T1000 (cell line): ENCODE measurements at places on chromosomes 1 and 21.

GRCh38 chr21:36706951-36707762 lies 8.2 kb downstream of the SIM2 start:
- no peak for DNase-seq

DNA sequence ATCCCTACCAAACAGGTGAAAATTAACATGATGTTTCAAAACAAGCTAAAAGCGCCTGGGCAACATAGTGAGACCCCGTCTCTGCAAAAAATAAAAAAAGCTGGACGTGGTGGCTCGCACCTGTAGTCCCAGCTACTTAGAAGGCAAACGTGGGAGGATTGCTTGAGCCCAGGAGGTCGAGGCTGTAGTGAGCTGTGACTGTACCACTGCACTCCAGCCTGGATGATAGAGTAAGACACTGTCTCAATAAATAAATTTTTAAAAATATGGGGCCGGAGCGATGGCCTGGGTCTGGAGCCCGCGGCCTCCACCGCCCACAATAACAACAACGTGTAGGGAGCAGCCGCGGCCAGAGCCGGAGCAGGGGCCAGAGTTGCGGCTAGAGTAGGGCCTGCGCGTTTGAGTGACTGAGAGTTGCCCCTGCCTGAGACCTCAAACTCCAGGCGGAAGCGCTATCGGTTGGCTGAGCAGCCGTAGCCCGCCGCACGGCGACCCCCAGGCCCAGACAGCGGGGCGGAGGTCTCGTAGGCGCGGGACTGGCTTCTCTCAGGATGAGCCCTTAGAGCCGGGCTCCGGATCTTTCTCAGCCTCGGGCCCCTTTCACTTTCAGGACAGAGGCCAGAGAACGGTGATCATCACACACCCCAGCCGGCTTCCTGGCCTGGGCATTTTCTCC lies 41.4 kb downstream of the ZMYM1 start:
- DNase-seq: no peak

DNA sequence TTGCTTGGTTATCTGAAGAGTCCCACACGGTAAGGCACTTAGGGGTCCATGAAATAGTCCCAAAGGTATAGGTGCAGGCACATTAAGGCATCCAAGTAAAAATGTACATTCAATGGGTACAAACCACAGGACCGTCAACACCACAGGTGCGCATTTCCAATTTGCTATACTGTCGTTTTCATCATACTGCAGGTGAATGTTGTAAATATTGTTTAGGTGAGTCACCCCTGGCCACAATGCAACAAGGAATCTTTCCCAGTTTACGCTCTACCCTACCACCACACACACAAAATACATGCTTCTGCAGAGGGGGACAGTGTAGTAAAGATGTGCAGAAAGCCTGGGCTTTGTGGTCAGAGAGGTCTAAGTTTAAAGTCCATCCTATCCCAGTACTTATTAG lies 13.7 kb downstream of the CADM3 start:
- no peak for DNase-seq

DNA sequence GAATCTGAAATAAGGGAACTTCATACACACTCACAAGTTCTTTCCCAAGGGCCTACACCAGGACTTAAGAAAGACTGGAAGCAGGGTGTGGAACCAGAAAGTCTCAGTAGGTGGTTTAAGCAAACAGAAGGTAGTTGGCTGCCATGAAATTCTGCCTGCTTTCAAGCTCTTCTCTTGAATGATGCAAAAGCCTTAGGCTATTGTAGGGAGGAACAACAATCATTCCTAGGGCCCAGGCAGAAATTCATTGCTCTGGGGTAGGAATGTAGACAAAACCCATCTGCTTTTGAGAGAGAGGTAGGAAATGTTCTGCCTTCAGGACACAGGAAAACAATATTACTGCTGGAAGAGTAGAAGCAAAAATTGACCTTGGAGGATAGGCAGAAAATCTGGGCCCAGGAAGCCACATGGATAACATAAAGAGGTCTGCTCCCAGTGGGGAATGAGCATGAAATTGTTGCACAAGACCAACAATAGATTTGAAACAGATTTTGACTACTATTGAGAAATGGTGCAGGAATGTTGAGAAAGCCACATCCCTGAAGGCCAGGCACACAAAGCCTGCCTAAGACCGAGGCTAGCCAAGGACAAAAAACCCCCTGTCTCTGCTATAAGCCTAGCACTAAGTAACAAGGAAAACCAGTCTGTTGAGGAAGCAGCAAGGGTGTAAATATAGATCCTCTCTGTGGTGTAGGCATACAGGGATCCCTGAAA lies 22.7 kb upstream of the SFT2D2 start:
- no peak for DNase-seq

- DNase-seq: no peak
These were observed 71.9 kb downstream of the GPR88 start for GRCh38 chr1:100609849-100610248.

- DNase-seq: no peak
These were observed 76.3 kb upstream of the KLHDC7A start for GRCh38 chr1:18404460-18404859.

DNA sequence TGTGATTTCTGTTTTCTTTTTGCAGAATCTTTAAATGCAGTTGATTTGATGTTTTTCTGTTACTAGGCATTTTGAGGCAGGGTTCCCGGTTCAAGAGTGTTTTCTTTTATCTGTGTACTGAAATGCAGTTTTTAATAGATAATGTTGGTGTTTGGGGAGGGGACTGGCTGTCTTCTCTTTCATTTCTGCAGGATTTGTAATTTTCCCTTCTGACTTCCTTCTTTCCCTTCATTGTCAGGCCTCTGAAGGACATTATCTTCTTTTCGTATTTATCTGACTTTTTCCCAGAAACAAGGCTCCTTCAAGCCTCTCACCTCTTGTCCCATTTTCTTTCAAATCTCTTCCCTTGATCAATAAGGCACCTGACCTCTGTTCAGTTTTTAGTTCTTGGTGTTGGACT lies 1.5 kb upstream of the GALNT2 start:
- no peak for DNase-seq

DNA sequence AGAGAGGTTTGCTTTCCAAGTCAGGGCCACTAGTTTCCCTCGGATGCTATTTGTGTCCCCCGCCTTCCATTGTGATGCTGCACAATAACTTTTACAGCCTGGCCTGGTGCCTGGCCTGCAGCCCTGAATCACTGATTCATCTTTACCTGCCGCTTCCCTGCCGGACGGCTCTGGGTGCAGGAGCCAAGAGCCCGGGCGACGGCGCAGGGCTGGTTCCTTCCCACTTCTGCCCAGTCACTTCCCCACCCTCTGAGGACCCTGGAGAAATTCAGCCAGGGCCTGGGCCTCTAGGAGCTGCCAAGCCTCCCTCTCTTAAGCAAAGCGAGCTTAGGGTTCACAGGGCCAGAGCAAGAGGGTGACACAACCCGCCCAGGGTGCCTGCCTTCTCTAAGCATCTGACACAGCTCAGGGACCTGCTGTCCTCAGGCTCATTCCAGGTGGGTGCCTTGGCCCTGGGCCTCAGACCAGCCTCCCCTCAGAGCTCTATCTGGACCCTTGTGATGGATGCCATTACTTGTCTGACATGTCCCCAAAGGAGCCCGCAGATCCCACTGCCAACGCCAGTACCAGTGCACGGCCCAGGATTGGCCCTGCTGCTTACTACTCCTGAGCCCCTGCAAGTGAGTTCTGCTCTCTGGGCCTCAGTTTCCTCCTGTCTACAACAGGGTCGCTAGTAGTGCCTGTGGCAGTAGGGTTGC lies 381.0 kb upstream of the VAMP3 start:
- DNase-seq: peak; percentile 40

- no peak for DNase-seq
These were observed 31.0 kb upstream of the IL19 start for GRCh38 chr1:206739411-206740076.

GRCh38 chr21:28867401-28867800 lies 125.3 kb downstream of the LTN1 start:
- no peak for DNase-seq

DNA sequence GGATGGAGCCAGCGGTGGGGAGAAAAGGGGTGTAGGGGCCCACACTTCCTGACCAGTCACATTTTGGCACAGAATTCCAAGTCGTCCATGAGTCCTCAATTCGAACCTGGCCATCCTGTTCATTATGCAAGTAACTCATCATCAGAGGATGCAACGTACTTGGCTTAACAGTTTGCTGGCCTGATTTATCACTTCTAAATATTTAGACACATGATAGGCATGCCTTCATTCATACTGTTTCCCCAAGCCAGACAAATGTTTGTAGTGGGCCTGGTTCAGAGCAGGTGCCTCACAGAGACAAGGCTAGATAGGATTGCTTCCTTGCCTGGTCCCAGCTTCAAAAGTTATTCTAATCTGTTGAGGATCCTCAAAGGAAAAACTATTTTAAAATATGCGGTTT lies 66.7 kb downstream of the WLS start:
- DNase-seq: no peak

- DNase-seq: no peak
These were observed 3.4 kb downstream of the RERE start for GRCh38 chr1:8813991-8814390.

- no peak for DNase-seq
These were observed 59.7 kb upstream of the TNFSF4 start for GRCh38 chr1:173266841-173267240.

GRCh38 chr1:201062511-201063091 lies 39.1 kb upstream of the KIF21B start:
- no peak for DNase-seq

DNA sequence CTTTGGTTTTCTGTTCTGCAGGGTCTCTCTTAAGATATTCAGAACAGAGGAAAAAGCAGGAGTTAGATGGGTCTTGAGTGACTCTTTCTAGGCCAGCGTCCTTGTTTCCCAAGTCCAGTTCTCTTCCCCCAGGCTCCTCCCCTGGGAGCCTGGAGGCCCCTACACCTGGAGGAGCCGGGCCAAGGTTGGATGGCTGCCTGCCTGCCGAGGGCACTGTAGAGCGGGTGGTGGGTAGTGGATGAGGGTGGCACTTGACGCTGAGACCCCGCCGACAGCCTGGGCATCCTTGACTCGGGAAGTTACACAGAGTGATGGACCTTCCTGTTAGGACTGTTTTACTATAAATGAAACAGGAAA lies 17.4 kb upstream of the KANK4 start:
- no peak for DNase-seq

- DNase-seq: no peak
These were observed 168.7 kb downstream of the RRAGC start for GRCh38 chr1:38690790-38691449.

DNA sequence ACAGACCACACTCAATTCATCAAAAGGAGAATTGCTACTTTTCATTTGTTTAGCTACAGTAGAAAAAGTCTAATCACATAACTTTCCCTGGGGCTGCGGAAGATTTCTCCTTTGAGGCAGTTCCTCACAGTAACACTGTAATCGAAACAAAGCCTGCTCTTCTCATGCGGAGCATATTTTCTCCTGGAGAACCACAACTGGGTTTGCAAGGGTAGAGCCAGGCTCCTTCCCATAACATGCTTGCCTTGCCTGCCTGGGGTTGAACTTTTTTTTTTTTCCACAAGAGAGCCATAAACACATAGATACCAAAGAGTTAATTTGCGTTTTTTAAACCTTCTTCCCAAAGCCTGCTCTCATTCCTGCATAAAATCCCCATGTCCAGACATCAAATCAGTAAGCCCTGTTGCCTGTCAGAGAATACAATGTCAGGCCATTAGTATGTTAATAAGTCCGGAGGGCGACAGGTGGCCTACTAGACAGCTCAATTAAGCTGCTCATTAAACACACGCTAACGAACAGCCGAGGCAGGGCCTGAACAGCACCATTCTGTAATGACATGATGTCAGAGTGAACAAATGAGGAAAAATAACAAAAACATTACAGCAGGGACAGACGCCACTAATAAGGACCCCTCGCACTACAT lies 107.1 kb upstream of the OLIG2 start:
- DNase-seq: no peak

DNA sequence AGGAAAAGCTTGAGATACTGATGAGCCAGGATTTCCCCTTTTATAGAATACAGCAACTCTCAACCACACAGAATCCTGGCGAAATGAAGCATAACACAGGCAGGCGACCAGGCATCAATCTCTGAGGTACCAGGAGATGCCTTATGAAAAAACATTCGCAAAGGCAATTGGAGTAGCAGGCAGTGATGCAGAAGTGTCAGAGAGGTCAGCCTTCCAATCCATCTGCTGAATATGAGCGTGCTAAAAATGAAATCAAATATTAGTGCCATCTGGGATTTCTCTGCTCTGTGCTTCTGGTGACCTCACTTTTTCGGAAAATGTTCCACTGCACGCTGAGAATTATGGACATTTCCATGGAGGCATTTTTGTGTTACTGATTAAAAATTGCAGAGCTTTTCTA lies 258.8 kb downstream of the VAV3 start:
- DNase-seq: no peak

DNA sequence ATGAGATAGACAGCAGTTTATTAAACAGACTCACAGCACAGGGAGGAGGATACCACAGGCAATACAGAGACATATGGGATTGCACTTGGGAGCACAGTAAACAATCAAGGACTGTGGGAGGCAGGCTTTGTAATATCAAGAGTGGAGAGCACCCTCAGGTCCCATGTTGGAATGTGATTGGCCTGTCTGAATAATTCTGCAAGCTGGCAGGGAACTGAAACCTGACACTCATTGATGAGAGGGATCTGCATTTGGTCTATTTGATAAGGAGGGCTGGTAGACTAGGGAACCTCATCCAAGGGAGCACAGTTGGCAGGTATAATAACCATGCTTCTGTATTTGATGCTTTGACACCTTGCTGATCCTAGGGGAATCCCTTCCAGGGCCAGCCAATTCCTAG lies 69.9 kb upstream of the PRMT6 start:
- no peak for DNase-seq

DNA sequence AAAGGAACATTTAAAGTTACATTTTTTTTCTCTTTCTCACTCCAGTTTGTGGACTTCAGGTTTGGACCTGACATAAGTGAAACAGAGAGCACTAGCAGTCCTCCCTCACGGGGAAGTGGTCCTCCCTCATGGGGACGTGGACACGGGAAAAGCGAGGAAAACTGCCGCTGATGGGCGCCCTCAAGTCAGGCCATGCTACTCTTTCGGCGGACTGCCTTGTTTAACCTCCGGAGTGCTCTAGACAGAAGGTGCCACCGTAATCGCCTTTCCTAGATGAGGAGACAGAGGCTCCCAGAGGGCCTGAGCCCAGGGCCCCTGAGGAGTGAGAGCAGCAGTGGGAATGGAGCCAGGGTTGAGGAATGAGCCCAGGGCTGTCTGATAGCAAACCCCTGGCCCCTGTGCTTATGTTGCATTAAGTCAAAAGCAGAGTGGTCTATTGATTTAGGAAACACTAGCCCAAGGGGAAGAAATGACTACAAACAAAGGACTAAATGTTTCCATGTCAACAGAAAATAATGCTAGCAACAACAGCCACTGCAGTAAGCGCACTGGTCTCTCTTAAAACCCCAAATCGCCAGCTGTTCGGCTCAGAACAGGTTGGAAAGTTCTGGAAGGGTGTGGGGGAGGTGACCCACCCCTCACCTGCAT lies 84.1 kb downstream of the DMRTB1 start:
- DNase-seq: no peak

DNA sequence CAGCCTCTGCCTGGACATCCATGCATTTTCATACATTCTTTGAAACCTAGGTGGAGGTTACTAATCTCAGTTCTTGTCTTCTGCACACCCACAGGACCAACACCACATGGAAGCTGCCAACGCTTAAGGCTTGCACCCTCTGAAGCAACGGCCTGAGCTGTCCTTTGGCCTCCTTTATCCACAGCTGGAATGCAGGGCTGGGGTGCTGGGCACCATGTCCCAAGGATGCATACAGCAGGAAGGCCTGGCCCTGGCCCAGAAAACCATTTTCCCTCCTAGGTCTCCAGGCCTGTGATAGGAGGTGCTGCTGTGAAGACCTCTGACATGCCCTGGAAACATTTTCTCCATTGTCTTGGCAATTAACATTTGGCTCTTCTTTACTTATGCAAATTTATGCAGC lies 1168.6 kb downstream of the KCNT2 start:
- no peak for DNase-seq
